Cardiac muscle cell (in vitro differentiated cells and primary cell): ENCODE measurements at places on chromosomes 4 and X. TPM values are rescaled to one million over a fixed set of nuclear protein-coding genes. Genes with fewer than 3 reads are reported as not detected.

- H3K27ac ChIP-seq, result no peak overlapping the region
- H3K4me3 ChIP-seq, result no peak overlapping the region
- no peak for DNase-seq
- H3K27me3 ChIP-seq, result no peaks in the 10 kb centered on the region
- no peaks in the 10 kb centered on the region for H3K36me3 ChIP-seq
Measured at GRCh38 chr4:958696-959337, 14.6 kb downstream of the DGKQ start.

GRCh38 chr4:22514481-22514880 is 1.4 kb downstream of the ADGRA3 start:
- peak overlapping the region; percentile 86 for H3K27ac ChIP-seq
- peaks cover 7% of the 10 kb centered on the region for H3K4me1 ChIP-seq
- H3K4me3 ChIP-seq, result peak overlapping the region; percentile 61
- no peaks in the 10 kb centered on the region for H3K36me3 ChIP-seq
- H3K27me3 ChIP-seq, result no peaks in the 10 kb centered on the region
- DNase-seq, result no peak

DNA sequence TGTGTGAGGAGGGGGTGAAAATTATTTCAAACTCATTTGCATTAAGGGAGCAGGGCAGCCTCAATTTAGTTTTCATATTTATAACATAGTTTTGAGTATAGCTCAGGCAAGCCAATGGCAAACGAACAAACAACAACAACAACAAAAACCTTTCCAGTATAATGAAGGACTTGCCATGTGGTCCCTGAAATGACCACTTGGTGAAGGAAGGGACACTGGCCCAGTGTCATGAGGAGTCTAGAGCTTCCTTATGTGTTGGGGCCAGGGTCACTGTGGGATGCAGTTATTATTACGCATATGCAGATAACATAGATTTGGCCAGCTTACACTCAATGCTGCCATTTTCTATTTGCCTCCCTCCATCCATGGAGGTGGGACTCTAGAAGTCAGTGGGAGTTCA is 23.3 kb downstream of the NKX3-2 start:
- H3K4me1 ChIP-seq, result no peaks in the 10 kb centered on the region
- no peak overlapping the region for H3K4me3 ChIP-seq
- peaks cover 94% of the 10 kb centered on the region for H3K27me3 ChIP-seq
- no peaks in the 10 kb centered on the region for H3K36me3 ChIP-seq

- DNase-seq, result no peak
- no peak overlapping the region for H3K4me3 ChIP-seq
Measured at GRCh38 chr4:155468282-155468681, 91.5 kb upstream of the MAP9 start.

GRCh38 chr4:76095568-76095967 is 21.1 kb downstream of the ART3 start:
- H3K4me3 ChIP-seq, result no peak overlapping the region
- no peaks in the 10 kb centered on the region for H3K27me3 ChIP-seq
- H3K36me3 ChIP-seq, result no peaks in the 10 kb centered on the region
- no peak for DNase-seq

GRCh38 chr4:113607998-113608397 is 153.5 kb downstream of the CAMK2D start:
- DNase-seq, result no peak
- H3K36me3 ChIP-seq, result no peaks in the 10 kb centered on the region
- H3K4me3 ChIP-seq, result no peak overlapping the region
- peaks cover 10% of the 10 kb centered on the region for H3K4me1 ChIP-seq
- H3K27ac ChIP-seq, result no peak overlapping the region

RXFP1 gene
- not detected in 2 replicates for total RNA-seq

NMU gene
- 1.3 and 1.7 TPM in 2 replicates for total RNA-seq

GRCh38 chr4:160510928-160511327 is 1408.0 kb downstream of the RAPGEF2 start:
- no peak overlapping the region for H3K27ac ChIP-seq
- no peak overlapping the region for H3K4me3 ChIP-seq
- H3K4me1 ChIP-seq, result no peaks in the 10 kb centered on the region
- no peaks in the 10 kb centered on the region for H3K36me3 ChIP-seq
- no peaks in the 10 kb centered on the region for H3K27me3 ChIP-seq
- DNase-seq, result no peak

CSAG1 gene
- total RNA-seq, result not detected in 2 replicates

- DNase-seq, result peak; percentile 62
- no peaks in the 10 kb centered on the region for H3K27me3 ChIP-seq
- no peak overlapping the region for H3K27ac ChIP-seq
Measured at GRCh38 chr4:150181536-150181935, 103.3 kb downstream of the DCLK2 start.

DNA sequence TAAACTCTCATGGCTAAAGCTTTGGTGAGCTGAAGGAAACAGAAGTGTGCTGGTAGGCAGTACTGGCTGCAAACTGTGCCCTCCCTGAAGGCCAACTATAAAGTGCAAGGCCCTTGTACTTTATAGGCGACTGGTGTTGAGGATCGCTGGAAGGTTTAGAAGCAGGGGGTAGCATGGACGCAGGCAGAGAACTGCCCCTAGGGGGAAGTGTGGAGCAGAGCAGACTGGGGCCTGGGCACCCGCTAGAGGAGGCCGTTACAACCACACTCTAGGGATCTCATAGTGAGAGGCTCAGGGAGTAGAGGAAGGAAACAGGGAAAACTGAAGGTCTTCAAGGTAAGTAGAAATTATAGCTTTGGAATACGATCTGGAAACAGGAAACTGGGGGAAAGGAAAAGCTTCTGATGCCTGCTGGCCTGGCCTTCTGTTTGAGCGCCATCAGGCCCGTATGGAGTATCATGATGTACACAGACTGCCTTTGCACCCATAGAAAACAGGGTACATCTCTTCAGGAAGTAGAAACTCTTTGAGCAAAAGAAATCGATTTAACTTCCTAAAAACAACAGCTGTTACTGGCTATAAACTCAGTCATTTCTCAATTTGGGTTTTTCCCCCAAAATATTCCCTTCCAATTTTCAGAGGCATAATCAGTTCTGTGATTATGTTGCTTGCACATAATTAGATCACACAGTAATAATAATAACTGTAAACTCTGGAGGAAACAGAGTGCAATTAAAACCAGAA is 23.9 kb upstream of the TMSB4X start:
- H3K4me1 ChIP-seq, result no peaks in the 10 kb centered on the region
- no peak overlapping the region for H3K4me3 ChIP-seq
- H3K36me3 ChIP-seq, result no peaks in the 10 kb centered on the region
- H3K27me3 ChIP-seq, result no peaks in the 10 kb centered on the region
- no peak overlapping the region for H3K27ac ChIP-seq

GRCh38 chrX:9829308-9830267 is 43.4 kb downstream of the SHROOM2 start:
- H3K4me1 ChIP-seq, result peaks cover 11% of the 10 kb centered on the region
- H3K4me3 ChIP-seq, result no peak overlapping the region
- H3K27ac ChIP-seq, result no peak overlapping the region

GRCh38 chr4:153570228-153570973 is 104.2 kb downstream of the TMEM131L start:
- no peak for DNase-seq
- no peaks in the 10 kb centered on the region for H3K27me3 ChIP-seq
- no peak overlapping the region for H3K27ac ChIP-seq
- H3K4me3 ChIP-seq, result no peak overlapping the region
- H3K4me1 ChIP-seq, result peaks cover 6% of the 10 kb centered on the region

TAF1 gene
- total RNA-seq, result 16.1 and 43.1 TPM in 2 replicates

DNA sequence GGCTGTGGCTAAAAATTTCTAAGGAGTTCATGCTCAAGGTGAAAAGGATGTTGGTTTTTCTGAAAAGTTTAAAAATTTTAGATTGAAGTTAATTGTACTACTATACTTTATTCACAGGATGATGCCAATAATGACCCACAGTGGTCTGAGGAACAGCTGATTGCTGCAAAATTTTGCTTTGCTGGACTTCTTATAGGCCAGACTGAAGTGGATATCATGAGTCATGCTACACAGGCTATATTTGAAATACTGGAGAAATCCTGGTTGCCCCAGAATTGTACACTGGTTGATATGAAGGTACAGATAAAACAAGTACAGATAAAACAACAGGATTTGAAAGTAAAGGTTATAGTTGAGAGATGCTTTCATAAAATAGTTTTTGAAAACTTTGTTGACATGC is 12.2 kb downstream of the PAICS start:
- no peaks in the 10 kb centered on the region for H3K4me1 ChIP-seq
- H3K4me3 ChIP-seq, result no peak overlapping the region
- H3K27me3 ChIP-seq, result no peaks in the 10 kb centered on the region
- no peak for DNase-seq
- peaks cover 75% of the 10 kb centered on the region for H3K36me3 ChIP-seq

RRH gene
- total RNA-seq, result not detected in 2 replicates

- H3K4me1 ChIP-seq, result peaks cover 32% of the 10 kb centered on the region
- no peak overlapping the region for H3K4me3 ChIP-seq
- H3K36me3 ChIP-seq, result no peaks in the 10 kb centered on the region
Measured at GRCh38 chr4:144451766-144452450, 194.0 kb upstream of the HHIP start.

GRCh38 chr4:8281519-8282133 is 12.1 kb downstream of the HTRA3 start:
- no peaks in the 10 kb centered on the region for H3K27me3 ChIP-seq
- DNase-seq, result no peak
- no peak overlapping the region for H3K27ac ChIP-seq
- H3K4me1 ChIP-seq, result no peaks in the 10 kb centered on the region
- H3K36me3 ChIP-seq, result no peaks in the 10 kb centered on the region
- H3K4me3 ChIP-seq, result no peak overlapping the region

GSX2 gene
- total RNA-seq, result not detected in 2 replicates

DNA sequence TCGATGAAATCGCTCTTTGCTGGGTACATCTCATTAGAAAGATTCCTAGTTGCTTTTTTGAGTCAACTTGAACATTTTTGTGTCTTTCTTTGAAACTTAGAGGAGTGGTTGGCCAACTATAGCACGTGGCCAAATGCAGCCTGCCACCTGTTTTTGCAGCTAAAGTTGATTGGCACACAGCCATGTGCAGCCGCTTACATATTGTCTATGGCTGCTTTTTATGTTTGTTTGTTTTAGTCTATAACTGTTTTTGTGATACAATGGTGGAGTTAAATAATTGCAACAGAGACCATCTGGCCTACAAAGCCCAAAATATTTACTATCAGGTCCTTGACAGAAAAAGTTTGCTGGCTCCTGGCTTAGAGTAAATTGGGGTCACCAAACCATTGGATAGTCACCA is 86.3 kb downstream of the CLCN4 start:
- H3K4me3 ChIP-seq, result no peak overlapping the region
- no peaks in the 10 kb centered on the region for H3K27me3 ChIP-seq
- no peaks in the 10 kb centered on the region for H3K36me3 ChIP-seq
- H3K27ac ChIP-seq, result no peak overlapping the region
- DNase-seq, result no peak

DNA sequence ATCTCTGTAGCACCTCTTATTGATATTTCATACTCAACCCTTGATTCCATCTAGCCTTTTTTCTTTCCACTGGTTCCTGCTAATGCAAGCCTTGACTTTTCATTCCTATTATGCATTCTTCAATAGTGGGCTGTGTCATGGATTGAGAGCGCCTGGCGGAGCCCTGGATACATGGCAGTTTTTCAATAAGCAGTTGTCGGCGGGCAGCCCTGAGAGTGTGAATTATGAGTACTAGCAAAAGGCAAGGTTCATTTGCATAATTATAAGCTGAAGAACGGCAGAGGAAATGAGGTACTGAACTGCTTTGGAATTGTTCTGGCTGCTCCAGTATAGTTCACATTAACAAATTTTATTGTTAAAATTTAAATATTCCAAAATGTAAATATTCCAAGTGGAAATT is 339.7 kb upstream of the VCX start:
- no peaks in the 10 kb centered on the region for H3K4me1 ChIP-seq
- H3K4me3 ChIP-seq, result no peak overlapping the region
- DNase-seq, result no peak
- H3K27ac ChIP-seq, result no peak overlapping the region
- no peaks in the 10 kb centered on the region for H3K36me3 ChIP-seq
- H3K27me3 ChIP-seq, result no peaks in the 10 kb centered on the region

- no peak for DNase-seq
- H3K4me1 ChIP-seq, result no peaks in the 10 kb centered on the region
- no peaks in the 10 kb centered on the region for H3K27me3 ChIP-seq
- H3K27ac ChIP-seq, result no peak overlapping the region
- no peaks in the 10 kb centered on the region for H3K36me3 ChIP-seq
Measured at GRCh38 chr4:68708566-68708965, 38.1 kb upstream of the UGT2B15 start.

- H3K27ac ChIP-seq, result no peak overlapping the region
- no peak overlapping the region for H3K4me3 ChIP-seq
- H3K4me1 ChIP-seq, result no peaks in the 10 kb centered on the region
- no peak for DNase-seq
- no peaks in the 10 kb centered on the region for H3K36me3 ChIP-seq
Measured at GRCh38 chr4:188578657-188579056, 439.4 kb downstream of the TRIML1 start.

- no peaks in the 10 kb centered on the region for H3K36me3 ChIP-seq
- peak; percentile 74 for DNase-seq
- H3K4me3 ChIP-seq, result peak overlapping the region; percentile 89
Measured at GRCh38 chrX:115562480-115562847, 1.5 kb downstream of the PLS3 start.

TMEM271 gene
- total RNA-seq, result not detected in 2 replicates
